NCI-H345 (cell line): ENCODE measurements at places on chromosomes 2 and 18.

- no peak for DNase-seq
These were observed 126.4 kb upstream of the SP5 start for GRCh38 chr2:170588729-170589128.

- no peak for DNase-seq
These were observed 6.7 kb downstream of the EHD3 start for GRCh38 chr2:31240381-31241365.

GRCh38 chr2:190781604-190782198 is 98.9 kb upstream of the GLS start:
- peak; percentile 46 for DNase-seq

DNA sequence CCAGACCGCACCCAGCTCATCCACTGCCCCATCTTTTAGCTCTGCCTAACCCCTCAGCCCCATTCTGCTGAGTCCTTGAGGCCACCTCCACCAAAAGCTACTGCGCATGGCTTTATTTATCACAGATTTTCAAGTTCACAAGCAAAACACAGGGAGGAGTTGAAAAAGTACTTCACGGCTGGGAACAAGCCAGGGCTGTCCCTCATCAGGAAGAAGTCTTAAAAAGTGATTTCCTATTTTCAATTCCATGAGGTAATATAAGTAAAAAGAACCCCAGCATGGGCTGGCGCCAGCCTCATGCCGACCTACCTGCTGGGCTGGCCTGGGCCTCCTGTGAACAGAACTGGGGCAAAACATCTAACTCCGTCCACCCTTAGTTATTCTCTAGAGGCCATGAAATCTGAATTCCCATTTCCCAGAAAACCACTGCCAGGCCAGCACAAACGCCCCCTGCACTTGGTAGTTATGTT is 69.0 kb downstream of the POLR1A start:
- DNase-seq: no peak

- DNase-seq: peak; percentile 58
These were observed 54.8 kb downstream of the DNMT3A start for GRCh38 chr2:25286723-25287483.

DNA sequence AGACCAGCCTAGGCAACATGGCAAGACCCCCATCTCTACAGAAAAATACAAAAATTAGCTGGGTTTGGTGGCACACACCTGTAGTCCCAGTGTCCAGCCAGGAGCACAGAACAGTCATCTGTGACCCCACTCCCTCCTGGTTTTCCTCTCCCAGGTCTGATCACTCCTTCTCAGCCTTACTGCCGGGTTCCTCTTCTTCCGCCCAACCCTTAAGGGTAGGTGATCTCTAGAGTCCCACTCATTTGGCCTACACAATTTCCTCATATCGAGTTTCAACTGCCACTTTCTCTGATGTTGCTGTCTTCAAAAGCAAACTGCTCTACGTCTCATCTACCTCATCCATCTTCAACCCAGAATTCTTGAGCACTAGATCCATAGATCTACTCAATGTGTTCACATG is 13.4 kb upstream of the MAT2A start:
- DNase-seq: no peak

GRCh38 chr2:71816815-71817214 is 330.8 kb downstream of the CYP26B1 start:
- DNase-seq: no peak

- DNase-seq: no peak
These were observed 81.8 kb upstream of the SH3BP4 start for GRCh38 chr2:234869969-234870368.

- no peak for DNase-seq
These were observed 621 bp downstream of the TXNL1 start for GRCh38 chr18:56637711-56638231.

GRCh38 chr2:219576505-219577388 is 4.6 kb downstream of the INHA start:
- peak; percentile 80 for DNase-seq

- no peak for DNase-seq
These were observed 1995.5 kb upstream of the CELF4 start for GRCh38 chr18:39561126-39561525.

- DNase-seq: no peak
These were observed 30.1 kb upstream of the CTAGE1 start for GRCh38 chr18:22447792-22448191.

DNA sequence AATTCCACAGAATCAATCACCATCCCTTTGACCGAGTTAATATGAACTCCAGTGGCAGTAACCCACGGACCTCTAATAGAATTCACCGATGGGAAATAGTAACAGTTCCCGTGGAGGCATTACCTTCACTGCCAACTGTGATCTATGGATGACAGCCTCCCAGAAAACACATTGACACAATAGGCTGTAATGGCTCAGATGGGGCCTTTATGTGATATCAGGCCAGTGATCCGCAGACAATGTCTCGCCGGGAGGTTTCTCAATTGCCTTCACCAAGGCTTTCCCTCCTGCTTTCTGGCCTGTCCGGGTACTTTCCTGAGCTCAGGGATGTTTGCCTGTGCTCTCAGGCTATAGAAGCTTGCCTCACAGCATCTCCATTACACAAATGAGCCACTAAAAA is 34.4 kb upstream of the KLF7 start:
- peak; percentile 70 for DNase-seq

DNA sequence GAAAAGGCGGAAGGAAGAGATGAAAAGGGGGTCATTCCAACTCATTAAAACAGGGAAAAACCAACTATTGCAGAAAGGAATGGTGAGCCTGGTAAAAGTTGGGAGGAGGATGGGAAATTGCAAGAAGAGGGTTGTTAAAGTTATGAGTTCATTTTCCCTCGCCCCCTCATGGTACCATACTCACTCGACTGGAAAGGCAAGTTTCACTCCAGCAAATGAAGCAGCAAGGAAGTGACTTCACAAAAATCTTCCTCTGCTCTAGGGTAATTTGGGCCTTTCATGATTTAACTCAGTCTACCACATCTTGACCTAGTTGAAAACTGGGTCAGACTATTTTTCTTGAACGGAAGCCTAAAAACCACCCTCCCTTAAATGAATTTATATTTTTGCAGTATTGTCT is 22.8 kb upstream of the DAW1 start:
- DNase-seq: no peak

GRCh38 chr2:216950547-216950946 is 90.7 kb upstream of the TNP1 start:
- no peak for DNase-seq

- no peak for DNase-seq
These were observed 10.9 kb upstream of the MYOM1 start for GRCh38 chr18:3230401-3231334.

GRCh38 chr2:20571231-20571630 is 79.7 kb downstream of the HS1BP3 start:
- no peak for DNase-seq

- DNase-seq: no peak
These were observed 33.2 kb upstream of the FOSL2 start for GRCh38 chr2:28359222-28360057.

DNA sequence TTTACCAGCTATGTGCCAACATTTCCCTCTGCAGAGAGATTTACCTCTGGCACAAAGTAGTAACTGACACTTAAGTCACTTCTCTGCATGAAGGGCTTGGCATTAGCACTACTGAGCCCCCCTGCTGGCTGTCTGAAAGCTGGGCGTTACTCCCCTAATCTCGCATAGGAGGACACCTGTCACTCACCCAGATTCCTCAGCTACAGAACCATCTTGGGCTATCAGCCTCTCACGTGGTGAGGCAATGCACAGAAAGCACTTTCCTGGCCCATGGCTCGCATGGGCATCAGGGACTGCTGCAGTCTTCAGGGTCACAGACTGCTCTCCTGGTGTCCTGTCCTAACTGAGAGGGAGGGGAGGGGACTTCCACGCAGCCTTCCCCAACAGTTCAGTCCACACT is 12.0 kb downstream of the SERPINE2 start:
- DNase-seq: peak; percentile 36

DNA sequence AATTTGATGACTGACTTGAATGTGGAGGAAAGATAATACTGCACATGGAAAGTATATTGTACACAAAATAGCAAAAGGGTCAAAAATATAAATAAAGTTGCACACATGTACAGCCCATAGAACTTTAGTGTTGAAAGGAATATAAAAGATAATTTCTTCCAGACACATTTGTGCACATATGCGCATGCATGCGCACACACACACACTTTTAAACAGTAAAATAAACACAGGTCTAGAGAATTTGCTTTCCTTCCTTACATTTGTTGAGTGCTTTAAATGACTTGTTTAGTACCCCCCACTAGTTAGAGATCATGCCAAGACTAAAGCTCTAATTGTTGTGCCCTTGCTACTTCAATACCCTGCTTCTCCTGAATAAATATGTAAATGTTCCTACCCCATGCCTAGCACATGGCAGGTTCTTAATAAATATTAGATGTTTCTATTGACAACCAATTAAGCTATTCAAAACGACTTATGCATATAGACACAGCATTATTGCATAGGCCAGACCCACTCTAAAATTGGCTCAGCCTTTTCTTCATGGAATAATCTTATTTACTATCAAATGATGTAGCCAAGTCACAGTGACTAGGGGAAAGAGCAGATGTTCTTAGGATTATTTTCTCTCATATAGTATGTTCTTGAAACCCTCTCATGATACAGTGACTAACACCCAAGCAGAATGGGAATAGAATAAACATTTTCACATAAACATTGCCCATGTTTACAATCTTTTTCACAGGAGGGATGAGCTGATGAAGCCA is 165.5 kb upstream of the ACVR2A start:
- peak; percentile 68 for DNase-seq

DNA sequence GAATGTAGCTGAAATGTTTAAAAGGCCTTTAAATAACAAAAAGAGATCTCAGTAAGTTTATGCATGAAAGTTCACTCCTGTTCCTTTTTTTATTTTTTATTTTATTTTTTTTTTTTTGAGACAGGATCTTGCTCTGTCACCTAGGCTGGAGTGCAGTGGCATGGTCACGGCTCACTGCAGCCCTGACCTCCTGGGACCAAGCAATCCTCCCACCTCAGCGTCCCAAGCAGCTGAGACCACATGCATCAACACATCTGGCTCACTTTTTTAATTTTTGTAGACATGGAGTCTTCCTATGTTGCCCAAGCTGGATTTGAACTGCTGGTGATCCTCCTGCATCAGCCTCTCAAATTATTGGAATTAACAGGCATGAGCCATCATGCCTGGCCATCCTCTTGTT is 84.3 kb downstream of the KANSL1L start:
- DNase-seq: no peak

DNA sequence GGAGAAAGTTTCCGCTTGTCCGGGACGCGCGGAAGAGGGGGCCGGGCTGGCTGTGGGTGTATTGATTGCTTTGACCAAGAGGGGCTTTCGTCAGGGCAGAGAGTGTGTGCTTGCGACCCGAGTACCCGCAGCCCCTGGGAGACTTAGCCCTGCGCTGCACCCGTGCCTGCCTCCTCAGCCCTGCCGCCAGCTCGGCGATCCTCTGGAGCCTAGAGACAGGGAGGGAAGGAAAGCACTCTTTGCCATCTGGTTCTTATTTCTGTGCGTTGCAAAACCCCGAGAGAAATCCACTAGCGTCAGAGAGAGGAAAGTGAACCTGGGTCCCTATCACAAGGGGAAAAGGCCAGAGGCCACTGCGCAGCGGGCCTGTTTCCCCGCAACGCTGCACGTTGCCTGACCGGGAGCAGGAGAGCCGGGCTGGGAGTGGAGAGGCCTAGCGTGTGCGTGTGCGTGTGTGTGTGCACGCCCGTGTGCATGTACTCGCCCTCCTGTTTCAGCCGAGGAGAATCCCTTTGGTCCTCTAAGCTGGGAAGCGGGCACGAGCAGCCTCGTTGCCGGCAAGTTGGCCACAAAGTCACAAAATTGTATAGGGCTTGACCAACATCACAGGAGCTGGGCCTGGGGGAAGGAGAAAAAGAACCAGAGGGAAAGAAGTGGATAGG is 1.7 kb downstream of the SIX3 start:
- no peak for DNase-seq

- DNase-seq: no peak
These were observed 676.3 kb downstream of the IRS1 start for GRCh38 chr2:226123300-226123699.

DNA sequence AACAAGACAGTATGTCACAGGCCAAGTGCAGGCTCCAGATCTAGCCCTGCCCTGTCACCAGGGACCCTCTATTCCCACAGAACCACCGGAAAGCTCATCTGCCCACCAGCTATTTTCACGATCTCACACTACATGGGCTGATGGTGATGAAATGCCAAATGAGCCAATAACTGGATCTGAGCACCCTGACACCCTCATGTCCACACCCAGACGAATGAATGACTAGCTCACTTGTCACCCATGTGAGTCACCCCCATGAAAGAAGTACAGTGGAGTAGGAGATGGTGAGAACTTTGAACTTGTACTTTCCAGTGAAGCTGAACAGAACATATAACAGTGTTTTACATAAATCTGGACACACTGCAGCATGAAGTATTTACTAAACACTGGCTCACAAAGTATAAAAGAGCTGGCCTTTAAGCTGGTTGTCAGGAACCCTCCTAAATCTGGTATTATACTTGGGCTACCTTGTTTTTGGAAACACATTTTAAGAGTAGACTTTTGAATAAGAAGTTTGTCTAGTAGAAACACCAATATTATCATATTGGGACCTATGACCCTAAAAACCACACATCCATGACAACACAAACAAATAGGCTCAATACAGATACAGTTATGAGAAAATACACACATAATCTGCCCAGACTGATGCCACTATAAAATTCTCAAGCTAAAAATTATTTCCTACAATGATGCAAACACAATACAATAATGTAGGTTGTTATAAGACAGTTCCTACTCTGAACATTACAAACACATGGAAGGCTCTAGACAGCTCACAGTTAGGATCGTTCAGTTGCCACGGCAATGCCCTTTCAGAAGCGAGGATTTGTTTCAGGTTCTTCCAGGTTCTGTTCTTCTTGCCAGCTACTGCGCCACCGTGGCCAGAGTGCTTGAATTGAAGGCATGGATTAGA is 19.0 kb downstream of the INO80C start:
- DNase-seq: no peak

GRCh38 chr2:26850000-26850431 is 2.1 kb downstream of the DPYSL5 start:
- DNase-seq: no peak

GRCh38 chr2:188404341-188405004 is 112.8 kb downstream of the GULP1 start:
- no peak for DNase-seq

DNA sequence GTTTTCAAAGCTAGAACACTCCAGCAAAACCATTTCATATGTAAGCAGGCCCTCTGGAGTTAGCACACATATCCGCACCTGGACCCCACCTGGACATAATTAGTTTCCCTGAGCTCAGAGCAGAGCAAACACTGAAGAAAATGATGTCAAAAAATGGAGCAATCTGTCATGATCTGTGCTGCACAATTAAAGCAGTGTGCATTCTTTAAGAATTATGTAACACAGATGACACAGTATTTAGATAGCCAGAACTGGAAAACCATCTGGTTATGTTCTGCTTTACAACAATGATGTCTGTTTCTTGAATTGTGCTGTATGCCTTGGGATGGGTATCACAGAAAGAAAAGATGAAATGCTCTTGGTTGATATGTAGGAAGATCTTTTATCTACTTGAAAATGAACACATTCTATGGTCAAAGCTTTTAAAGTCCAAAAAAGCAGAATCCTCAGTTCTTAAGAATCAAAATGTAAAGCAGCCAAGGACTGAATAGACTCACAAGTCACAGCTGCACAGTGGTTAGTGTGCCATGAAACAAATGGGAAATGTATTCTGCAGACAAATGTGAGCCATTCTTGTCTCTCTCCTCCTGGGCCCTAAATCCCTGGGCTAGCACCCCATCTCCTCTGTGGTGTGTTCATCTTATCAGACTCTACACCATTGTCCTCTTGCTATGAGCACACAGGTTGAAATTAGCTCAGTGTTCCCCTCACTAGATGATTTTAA is 36.8 kb downstream of the HRH4 start:
- no peak for DNase-seq

- no peak for DNase-seq
These were observed 18.2 kb upstream of the FZD7 start for GRCh38 chr2:202015471-202015870.

- DNase-seq: no peak
These were observed 3.8 kb downstream of the ASXL3 start for GRCh38 chr18:33581856-33582255.
